Thoracic aorta (tissue), 2 donors: ENCODE measurements at places on chromosomes 2 and 18.

DNA sequence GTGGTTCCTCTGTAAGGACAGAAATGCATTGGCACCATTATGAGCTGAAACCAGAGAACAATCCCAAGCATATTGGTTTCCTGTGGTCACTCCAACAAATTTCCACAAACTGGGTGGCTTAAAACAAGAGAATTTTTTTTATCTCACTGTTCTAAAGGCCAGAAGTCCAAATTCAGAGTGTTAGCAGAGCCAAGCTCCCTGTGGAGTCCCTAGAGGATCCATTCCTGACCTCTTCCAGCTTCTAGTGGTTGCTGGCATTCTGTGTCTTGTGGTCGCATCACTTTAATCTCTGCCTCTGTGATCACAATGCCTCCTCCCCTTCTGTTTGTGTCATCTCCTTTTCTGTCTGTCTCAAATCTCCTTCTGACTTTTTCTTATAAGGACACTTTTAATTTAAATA lies 380.3 kb downstream of the NYAP2 start:
- DNase-seq, result no peak

- DNase-seq, result no peak
Observed at GRCh38 chr2:42854207-42854818, 61.9 kb upstream of the HAAO start.

DNA sequence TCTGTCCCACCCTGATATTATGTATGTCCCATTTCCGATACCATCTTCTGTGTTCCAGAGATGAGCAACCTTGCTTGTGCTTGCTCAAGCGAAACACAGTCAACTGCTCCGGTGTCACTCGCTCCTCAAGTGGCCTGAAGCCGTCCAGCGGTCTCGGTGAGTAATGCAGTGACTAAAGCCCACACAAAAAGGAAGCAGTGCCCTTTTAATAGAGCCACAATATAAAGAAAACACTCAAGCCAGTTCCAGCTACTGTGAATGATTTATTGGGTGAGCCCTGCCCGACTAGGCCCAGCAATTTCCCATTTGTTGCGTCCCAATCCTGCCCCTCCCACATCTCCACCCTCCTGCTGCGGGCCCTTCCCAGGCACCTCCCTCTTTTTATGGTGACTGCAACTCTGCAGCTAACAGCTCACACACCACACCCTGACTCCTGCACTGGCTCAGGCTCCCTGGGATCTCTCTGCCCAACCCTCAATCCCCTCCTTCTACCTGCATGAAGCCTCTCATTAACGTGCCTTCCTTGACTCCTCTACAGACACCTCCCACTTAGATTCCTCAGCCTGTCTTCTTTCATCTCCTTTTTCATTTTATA lies 44.2 kb upstream of the DSC1 start:
- peak; percentile 11 for DNase-seq

DNA sequence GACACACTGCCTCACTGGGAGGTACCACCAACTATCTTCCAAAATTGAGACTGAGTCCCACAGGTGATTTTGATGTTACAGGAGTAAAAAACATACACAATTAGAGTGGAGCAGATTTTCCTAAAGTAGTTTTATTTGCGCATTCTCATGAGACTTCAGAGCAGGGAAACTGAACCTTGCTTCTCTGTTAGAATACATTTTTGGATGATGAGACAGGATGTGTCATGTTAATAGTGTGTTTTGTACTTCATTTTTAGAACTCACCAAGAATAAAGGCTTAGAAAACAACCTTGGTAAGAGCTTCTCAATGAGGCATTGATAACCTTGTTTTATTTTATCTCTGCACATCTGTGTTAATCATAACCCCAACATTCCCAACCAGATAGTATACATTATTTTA lies 310.2 kb upstream of the GALNT5 start:
- DNase-seq, result no peak

DNA sequence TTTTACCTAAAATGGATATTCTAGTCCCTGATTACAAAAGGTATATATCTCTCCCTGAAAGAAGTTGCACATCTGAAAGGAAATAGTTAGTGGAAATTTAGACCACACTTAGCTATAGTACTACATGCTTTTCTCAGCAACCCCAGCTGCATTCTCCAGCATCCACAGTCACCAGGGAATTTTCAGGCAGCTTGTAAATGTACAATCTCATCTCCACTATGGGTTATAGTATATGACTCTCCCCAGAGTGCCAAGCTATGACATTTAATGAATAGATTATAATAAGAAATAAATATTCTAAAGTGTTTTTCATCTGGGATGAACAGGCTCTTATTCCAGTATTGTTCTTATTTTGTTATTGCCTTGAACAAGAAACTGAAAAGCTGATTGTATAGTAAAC lies 197.6 kb upstream of the HNRNPA3 start:
- DNase-seq, result no peak

- DNase-seq, result no peak
Observed at GRCh38 chr2:109266998-109267854, 138.2 kb downstream of the SH3RF3 start.

- DNase-seq, result no peak
Observed at GRCh38 chr2:152376385-152376784, 41.4 kb downstream of the FMNL2 start.
